ENCODE measurements at places on chromosomes 2 and 18.

GRCh38 chr2:128623776-128624761 is 305.4 kb upstream of the HS6ST1 start:
- DNase-seq = peak; percentile 53

- no peak for DNase-seq
These were observed 23.6 kb downstream of the KCTD1 start for GRCh38 chr18:26524504-26525351.

DNA sequence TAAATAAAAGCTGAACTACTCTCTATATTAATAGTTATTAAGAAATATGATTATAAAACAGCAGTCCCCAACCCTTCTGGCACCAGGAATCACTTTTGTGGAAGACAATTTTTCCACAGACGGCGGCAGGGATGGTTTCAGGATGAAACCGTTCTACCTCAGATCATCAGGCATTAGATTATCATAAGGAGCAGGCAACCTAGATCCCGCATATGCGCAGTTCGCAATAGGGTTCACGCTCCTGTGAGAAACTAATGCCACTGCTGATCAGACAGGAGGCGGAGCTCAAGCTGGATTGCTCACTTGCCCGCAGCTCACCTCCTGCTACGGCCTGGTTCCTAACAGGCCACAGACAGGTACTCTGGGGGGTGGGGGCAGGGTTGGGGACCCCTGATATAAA is 19.3 kb upstream of the DSG2 start:
- DNase-seq = no peak

GRCh38 chr2:233471291-233472035 is 95.1 kb downstream of the USP40 start:
- DNase-seq = no peak

DNA sequence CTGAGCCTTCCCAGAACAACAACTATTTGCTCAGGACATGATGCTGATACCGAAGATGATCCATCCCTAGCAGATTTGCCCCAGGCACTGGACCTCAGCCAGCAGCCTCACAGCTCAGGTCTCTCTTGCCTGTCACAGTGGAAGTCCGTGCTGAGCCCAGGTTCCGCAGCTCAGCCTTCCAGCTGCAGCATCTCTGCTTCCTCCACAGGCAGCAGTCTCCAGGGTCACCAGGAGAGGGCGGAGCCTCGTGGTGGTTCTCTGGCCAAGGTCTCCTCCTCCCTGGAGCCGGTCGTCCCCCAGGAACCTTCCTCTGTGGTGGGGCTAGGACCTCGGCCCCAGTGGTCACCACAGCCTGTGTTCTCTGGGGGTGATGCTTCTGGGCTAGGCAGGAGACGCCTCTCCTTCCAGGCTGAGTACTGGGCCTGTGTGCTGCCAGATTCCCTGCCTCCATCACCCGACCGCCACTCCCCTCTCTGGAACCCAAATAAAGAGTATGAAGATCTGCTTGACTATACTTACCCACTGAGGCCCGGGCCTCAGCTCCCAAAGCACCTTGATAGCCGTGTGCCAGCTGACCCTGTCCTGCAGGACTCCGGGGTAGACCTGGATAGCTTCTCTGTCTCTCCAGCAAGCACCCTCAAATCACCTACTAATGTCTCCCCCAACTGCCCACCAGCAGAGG is 15.4 kb downstream of the CEP68 start:
- no peak for DNase-seq

GRCh38 chr2:156430980-156431358 is 5.2 kb upstream of the GPD2 start:
- DNase-seq = no peak

DNA sequence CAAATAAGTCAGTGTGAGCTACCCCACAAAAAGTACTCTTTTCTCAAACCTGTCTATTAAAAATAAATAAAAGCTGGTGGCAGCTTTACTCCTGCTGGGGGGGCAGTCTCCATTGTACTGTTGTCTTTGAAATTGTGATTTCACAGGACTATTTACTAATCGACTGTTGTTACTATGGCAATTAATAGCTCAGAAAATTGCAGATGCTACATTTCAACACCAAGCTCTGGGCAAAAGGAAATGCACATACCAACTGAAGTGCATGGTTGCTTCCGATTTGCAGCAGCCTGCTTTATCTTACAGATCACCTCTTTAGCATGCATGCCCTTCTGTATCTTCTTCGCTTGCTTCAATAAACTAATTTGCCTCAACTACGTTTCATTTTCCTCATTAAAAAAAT is 117.6 kb upstream of the DAPL1 start:
- no peak for DNase-seq

DNA sequence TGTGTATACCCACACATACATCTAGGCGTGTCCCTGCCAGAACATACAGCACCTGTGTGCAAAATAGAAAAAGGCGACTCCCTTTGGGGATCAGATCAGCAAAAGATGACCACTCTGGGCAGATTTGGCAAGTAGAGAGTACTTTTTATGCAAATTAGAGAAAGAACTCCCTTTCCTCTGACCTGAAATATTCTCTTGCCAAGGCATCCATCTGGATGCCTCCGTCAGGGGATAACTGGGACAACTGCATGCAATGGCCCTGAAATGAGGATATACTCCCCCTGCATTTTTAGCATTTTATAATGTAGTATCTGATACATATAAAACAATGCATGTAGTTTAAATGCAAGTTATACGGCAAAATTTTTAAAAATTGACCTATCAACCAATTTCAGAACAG is 247.7 kb downstream of the ICOS start:
- no peak for DNase-seq

DNA sequence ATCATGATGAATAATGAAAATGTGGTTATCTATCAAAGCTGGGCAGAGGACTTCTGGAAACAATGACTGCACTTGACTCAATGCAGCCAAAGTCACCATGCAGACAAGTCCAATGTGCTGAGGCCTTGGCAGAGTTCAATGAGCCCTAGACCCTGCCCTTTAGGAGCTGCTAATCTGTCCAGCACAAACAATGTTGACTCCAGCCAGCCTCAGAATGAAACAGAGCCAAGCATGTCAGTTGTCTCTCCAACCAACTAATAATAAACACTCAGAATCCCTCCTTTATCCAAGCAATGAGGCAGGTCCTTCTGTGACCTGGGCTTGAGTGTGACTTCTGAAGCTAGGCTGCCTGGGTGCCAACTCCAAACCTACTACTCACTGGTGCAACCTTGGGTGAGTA is 270.6 kb downstream of the BCL11A start:
- no peak for DNase-seq

- peak; percentile 57 for DNase-seq
These were observed 594 bp downstream of the FAM161A start for GRCh38 chr2:61853086-61853846.

DNA sequence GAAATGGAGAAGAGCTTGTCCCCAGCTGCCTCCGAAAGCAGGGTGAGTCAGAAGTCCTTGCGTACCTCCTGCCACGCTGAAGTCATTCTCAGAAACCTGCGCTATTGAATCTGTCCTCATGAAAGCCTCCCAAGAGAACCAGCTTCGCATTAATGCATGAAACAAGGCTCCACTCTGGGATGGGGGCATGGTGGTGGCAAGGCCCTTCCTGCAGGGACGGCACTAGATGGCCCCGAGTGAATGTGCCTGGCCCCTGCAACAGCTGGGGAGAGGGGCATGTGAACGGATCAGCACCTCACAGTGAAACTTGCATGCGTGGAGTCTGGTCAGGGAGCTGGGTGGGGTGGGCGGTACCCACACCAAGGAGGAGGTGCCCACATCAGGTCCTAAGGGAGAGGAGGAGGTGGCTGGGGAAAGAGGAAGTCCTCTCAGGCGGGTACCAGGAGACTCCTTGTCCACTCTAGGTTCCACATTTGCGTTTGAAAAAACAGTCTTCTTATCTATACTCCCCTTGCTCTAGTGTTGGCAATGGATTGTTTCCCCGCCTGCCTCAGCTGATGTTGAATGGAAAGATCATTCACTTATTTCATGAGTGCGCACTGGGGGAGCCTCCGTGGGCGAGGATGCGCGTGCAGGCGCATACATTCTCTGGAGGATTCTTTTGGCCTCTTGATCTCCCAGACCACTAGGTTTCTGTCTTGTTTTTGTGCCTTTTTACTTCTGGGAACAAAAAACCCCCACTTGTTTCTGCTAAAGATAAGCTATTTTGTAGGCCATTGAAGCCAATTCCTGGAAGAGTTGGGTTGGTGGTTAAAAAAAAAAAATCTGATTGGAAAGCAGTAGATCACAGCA is 104.7 kb downstream of the KLHL29 start:
- DNase-seq = no peak

GRCh38 chr2:39356922-39357639 is 80.0 kb downstream of the MAP4K3 start:
- DNase-seq = no peak

- DNase-seq = no peak
These were observed 28.4 kb upstream of the DYNC2LI1 start for GRCh38 chr2:43745457-43745856.

All from SJCRH30 (cell line).